ENCODE measurements at places on chromosomes 11 and 22.

DNA sequence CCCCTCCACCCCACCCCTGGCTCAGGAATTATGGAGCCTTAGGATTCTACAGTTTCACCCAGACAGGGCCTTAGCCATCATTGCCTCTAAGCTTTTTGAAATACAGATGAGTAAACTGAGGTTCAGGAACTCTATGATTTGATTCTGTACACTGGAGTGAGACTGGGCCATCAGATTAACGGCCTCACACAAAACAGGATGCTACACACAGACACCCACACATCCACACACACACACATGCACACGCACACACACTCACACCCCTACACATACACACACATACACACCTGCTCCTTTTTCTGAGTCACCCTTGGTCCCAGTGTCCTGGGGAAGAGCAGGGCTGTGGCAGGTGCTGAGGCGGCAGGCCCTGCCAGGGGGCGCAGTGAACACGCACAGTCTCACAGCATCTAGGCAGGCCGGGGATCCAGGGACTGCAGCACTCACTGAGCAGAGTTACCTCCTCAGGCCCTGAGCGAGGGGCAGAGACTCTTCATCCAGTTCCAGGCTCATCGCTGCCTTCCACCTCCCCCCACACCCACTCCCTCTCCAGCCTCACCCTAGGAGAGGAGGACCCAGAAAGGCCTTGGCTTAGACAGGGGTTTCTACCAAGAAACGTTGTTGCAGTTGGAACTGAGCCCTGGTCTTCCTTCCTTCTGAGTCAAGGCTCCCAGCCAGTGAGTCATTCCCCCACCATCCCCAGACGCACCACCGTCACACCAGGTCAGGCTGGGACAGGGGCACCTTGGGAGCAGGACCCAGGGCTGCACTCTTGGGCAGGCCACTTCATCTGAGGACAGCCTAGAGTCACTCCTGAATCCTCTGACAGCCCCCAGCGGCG lies 89.8 kb upstream of the PARVA start:
- no peak for DNase-seq
- no peaks in the 10 kb centered on the region for H3K4me1 ChIP-seq
- no peaks in the 10 kb centered on the region for H3K27me3 ChIP-seq
- H3K27ac ChIP-seq: peak overlapping the region; percentile 54
- H3K36me3 ChIP-seq: no peaks in the 10 kb centered on the region
- no peak overlapping the region for H3K4me3 ChIP-seq

DNA sequence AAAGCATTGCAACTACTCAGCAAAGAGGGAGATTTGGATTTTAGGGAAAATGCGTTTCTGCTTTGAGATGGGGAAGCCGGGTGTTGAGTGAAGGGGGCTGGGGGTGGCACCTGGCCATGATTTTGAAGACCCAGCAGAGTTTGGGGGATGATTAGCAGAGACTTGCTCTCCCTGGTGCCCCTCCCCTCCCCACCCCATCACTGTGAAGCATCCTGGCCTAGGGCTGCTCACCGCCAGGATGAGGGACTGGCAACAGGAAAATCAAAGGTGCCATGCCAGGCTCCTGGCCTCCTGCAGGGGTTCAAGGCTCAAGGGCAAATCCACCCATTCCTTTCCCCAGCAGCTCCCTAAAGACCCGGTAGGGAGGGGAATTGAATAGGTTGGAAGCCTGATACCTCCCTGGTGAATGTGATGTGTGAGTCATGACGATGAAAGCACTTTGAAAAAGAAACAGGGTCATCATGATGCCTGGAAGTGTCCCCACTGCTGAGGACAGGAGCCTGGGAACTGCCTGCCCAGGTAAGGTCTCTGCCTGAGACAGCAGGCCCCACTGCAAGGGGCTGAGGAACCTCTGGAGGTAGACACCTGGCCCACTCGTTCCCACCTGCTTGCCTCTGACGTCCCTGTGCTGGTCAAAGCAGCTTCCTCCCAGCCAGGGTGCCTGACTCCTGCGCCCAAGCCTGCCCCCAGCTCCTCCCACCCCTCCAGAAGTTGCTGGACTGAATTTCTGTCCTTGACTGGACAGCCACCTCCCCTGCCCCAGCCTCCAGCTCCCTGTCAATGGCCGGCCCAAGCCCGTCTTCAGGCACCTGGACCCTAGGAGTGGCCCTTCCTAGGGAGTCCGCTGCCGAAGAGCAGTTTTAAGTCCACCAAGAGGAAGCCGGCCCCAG lies 1.7 kb downstream of the CHST1 start:
- no peak overlapping the region for H3K27ac ChIP-seq
- no peaks in the 10 kb centered on the region for H3K27me3 ChIP-seq
- no peaks in the 10 kb centered on the region for H3K36me3 ChIP-seq

DNA sequence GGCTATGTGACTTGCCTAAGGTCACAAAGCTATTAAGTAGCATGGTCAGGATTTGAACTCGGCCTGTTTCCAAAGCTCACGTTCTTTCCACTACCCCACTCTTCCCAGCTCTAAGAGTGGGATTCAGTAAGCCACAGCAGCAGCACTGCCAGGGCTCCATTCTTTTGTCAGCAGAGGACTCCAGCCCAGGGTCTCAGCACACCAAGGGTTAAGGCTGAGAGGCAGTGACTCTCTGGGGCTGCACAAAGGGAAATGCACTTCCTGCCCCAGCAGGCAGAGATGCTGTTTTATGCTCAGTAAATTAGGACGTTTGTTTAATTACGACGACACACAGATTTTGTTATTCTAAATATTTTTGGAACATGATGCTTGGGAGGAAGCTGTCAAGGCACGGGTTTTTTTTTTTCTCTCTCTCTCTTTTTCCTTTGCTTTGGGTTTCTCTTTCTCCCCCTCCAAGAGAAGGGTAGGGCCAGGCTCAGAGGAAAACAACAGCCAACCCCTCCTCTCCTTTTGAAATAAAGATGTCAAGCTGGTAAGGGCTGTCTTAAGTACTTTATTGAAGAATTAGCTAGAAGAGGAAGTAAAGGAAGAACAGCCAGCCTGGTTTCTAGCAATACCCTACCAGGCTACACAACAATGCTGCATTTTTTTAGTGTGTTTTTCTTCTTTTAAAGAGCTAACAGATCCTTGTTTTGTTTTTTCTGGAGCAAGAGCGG lies 2.8 kb downstream of the MYH9 start:
- no peaks in the 10 kb centered on the region for H3K27me3 ChIP-seq
- H3K36me3 ChIP-seq: no peaks in the 10 kb centered on the region
- DNase-seq: no peak
- H3K4me3 ChIP-seq: peak overlapping the region; percentile 91

GRCh38 chr11:119878990-119879389 lies 150.0 kb upstream of the NECTIN1 start:
- H3K36me3 ChIP-seq: no peaks in the 10 kb centered on the region
- no peak overlapping the region for H3K27ac ChIP-seq
- H3K4me3 ChIP-seq: no peak overlapping the region
- H3K27me3 ChIP-seq: no peaks in the 10 kb centered on the region

GRCh38 chr11:1852271-1852876 lies 510 bp upstream of the LSP1 start:
- no peaks in the 10 kb centered on the region for H3K36me3 ChIP-seq
- no peak for DNase-seq
- no peak overlapping the region for H3K27ac ChIP-seq
- no peak overlapping the region for H3K4me3 ChIP-seq

GRCh38 chr22:38118182-38118581 lies 7.7 kb upstream of the BAIAP2L2 start:
- H3K27me3 ChIP-seq: no peaks in the 10 kb centered on the region
- H3K4me3 ChIP-seq: no peak overlapping the region
- H3K4me1 ChIP-seq: no peaks in the 10 kb centered on the region
- no peak for DNase-seq

DNA sequence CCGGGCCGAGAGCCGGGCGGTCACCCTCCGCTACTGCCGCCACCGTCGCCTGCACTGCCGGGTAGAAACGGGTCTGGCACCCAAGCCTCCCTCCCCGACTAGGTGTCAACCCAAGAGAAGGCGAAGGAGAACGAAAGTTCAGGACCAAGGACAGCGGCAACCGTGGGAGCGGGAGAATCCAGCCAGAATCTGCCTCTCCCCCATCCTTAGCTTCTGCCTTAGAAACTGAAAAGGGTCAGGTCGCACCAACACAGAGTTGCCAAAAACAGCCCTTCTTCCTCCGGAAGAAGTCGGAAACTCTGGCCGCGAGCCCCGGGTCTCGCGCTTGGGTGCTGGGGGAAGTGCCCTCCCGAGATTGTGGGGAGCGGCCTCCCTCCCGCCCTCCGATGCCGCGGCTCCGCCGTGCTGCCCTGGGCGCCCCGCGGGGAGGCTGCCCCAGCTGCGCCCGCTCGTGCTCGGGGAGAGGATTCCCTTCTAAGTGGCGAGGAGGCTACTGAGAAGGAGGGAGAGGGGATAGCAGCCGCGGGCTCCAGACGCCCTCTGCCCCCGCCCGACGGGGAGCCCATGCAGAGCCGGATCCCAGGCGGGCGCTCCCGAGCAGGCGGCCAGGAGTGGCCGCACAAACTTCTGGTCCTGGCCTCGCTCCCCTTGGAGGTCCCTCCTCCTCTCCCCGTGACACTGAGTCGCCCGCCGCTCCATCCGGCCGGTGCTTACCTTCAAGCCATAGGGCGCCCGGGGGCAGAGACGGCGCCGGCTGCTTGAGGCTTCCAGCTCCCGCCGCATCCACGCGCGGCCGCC lies 637 bp downstream of the DRD2 start:
- H3K4me3 ChIP-seq: peak overlapping the region; percentile 55
- H3K36me3 ChIP-seq: no peaks in the 10 kb centered on the region
- no peak overlapping the region for H3K27ac ChIP-seq
- H3K27me3 ChIP-seq: no peaks in the 10 kb centered on the region

DNA sequence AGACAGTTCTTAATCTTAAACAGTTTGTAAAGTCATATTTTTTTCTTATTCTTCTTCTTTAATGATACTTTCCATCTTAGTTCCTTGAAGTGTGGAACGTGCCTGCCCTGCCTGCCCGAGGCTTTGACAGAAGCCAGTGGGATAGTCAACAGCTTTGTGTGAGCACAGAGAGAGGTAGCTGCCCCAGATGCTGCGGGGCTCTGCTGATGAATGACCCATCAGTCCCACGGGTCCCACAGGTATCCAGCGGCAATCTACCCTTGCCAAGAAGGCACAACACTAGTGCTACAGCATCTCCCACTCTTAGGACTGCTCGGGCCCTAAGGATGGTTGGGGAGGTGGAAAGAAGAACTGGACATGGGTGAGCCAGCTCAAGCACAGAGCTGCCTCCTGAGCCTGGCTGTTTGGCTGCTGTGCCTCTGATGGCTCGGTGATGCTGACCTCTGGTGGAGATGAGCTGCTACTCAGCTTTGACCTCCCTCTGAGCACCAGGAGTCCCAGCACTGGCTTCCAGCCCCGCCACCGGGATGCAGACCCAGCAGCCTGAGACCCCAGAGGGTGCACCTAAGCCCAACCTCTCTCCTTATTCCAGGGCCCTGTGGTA lies 11.8 kb upstream of the APLNR start:
- H3K36me3 ChIP-seq: no peaks in the 10 kb centered on the region
- no peaks in the 10 kb centered on the region for H3K27me3 ChIP-seq
- no peaks in the 10 kb centered on the region for H3K4me1 ChIP-seq
- H3K27ac ChIP-seq: no peak overlapping the region
- H3K4me3 ChIP-seq: no peak overlapping the region

DNA sequence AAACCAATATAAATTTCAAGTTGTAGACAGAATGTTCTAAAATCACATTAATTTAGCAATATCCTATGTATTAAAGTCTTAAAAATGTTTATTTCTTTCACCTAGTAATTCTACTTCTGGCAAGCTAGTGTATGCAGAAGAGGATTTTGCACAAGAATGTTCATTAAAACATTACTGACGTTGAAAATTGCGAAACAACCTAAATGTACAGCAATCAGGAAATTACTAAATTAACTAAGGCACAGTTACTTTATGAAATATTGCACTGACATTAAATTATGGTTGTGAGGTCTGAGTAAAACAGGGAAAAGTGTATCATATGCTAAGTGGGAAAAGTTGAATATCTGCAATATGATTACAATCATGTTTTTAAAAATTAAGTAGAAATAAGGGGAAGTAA lies 4.1 kb downstream of the SLC36A4 start:
- no peaks in the 10 kb centered on the region for H3K27me3 ChIP-seq
- H3K27ac ChIP-seq: no peak overlapping the region
- no peaks in the 10 kb centered on the region for H3K36me3 ChIP-seq
- no peaks in the 10 kb centered on the region for H3K4me1 ChIP-seq
- H3K4me3 ChIP-seq: no peak overlapping the region

- no peaks in the 10 kb centered on the region for H3K27me3 ChIP-seq
- no peak for DNase-seq
- H3K4me3 ChIP-seq: no peak overlapping the region
- no peak overlapping the region for H3K27ac ChIP-seq
- no peaks in the 10 kb centered on the region for H3K36me3 ChIP-seq
- H3K4me1 ChIP-seq: no peaks in the 10 kb centered on the region
Observed at GRCh38 chr11:34997952-34998528, 81.6 kb downstream of the PDHX start.

DNA sequence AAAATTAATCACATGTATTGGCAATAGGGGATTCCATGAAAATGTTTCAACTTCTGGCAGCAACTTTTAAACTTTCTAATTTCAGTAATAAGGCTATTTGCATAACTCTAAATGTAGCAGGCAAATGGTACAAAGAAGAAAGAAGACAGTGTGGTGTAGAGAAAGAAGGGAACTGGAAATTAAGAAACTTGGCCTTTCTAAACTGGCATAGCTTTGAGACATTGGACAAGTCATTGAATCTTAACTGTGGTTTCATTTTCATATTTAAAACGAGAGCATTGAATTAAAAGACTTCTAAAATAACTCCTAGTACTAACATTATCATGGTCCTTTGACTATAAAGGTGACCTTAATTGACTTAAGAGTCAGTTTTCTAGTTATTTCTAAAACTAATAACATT lies 125.0 kb downstream of the UVRAG start:
- no peaks in the 10 kb centered on the region for H3K36me3 ChIP-seq
- no peak overlapping the region for H3K4me3 ChIP-seq
- H3K27ac ChIP-seq: no peak overlapping the region
- H3K4me1 ChIP-seq: peaks cover 3% of the 10 kb centered on the region

DNA sequence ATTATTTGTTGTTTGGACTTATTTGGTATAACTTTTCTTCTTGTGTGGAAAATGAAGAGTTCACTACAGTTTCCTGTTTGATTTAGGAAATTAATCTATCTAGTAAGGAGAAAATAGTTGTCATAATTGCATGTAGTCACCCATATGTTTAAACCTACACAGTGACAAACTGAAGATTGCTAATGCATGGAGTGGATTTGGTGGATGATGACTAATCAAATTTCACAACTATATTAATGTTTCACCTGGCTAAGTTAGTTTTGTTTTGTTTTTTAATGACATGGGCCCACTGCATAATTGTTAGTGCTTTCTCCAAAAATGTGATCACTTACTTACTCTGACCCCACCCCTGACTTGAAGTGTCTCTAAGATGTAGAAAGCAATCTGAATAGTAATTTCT lies 170.6 kb downstream of the DYNC2H1 start:
- no peaks in the 10 kb centered on the region for H3K4me1 ChIP-seq
- DNase-seq: no peak
- H3K36me3 ChIP-seq: no peaks in the 10 kb centered on the region

Measured in breast epithelium (tissue), 4 donors.